ENCODE measurements at places on chromosomes 4 and X. TPM values are rescaled to one million over a fixed set of nuclear protein-coding genes. Genes with fewer than 3 reads are reported as not detected.

CABS1 gene
- not detected for total RNA-seq

PLAC8 gene
- 27.3 TPM for total RNA-seq

- no peak for DNase-seq
Observed at GRCh38 chr4:123435246-123436113, 38.9 kb downstream of the SPRY1 start.

- no peak for DNase-seq
Observed at GRCh38 chrX:124736553-124737270, 390.3 kb downstream of the SH2D1A start.

BST1 gene
- total RNA-seq = not detected

STS gene
- total RNA-seq = 7.9 TPM

DNA sequence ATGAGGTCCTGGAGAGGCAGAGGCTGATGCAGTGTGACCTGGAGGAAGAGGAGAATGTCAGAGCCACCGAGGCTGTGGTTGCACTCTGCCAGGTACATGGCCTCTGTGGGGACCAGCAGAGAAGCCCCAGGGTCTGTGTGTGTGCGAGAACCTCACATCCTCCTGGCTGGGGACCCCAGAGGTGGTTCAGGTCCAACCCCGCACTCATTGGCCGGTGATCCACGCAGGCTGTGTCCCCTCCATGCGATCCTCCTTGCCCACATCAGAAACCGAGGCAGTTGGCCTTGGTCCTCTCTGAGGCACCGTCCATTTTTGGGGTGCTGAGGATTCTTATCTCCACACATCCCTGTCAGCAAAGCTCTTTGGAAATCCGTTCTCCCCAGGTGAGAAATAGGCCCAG is 45.3 kb downstream of the EVC start:
- no peak for DNase-seq

GRCh38 chr4:142435599-142436235 is 410.4 kb downstream of the INPP4B start:
- no peak for DNase-seq

- DNase-seq = no peak
Observed at GRCh38 chr4:149113804-149114430, 671.7 kb upstream of the NR3C2 start.

DIPK2B gene
- total RNA-seq = 6.0 TPM

- DNase-seq = no peak
Observed at GRCh38 chrX:148874636-148875246, 374.3 kb downstream of the AFF2 start.

- DNase-seq = no peak
Observed at GRCh38 chr4:158656439-158656838, 15.2 kb downstream of the C4orf46 start.

DNA sequence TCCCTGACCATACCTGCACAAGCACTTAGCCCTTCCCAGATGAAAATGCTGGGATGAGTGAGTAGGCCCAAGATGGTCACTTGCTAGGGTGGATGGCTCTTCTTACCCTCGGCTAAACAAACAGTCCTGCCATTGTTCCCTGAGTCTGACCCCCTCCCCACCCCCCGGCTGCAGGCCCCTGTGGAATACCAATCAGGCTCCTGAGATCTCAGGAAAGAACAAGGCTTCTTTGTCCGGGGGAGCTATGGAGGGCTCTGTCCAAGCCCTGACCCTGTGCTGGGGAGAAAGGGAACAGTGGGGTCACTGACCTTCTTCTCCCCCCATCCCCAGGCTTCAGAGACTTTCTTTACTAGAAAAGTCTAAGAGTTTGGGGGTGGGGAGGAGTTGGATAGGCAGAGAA is 6.0 kb downstream of the PLP1 start:
- DNase-seq = no peak

ITGB1BP2 gene
- total RNA-seq = not detected

DNA sequence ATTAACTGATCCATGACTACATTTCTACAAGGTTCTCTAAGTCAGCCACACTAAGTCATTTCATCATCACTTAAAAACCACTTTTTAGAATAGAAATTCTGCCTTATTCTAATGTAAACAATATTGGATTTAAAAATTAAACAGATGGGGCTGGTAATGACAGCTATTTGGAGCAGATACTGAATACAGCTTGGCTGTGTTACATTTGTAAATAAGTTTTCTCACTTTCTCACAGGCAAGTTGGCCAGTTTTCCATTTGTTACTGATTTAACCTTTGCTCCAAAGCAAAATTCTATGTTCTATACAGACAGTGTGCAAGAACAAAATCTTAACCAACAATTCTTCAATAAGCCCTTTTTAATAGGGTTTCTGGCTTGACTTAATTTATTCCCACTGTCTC is 370.7 kb downstream of the GRIA2 start:
- DNase-seq = no peak

GRCh38 chrX:51837451-51837850 is 56.0 kb upstream of the MAGED1 start:
- no peak for DNase-seq

Data from transverse colon (tissue), 4 donors.